ENCODE measurements at places on chromosomes 1 and 21.
A peak's percentile ranks its signal among the peaks of the same experiment; 100 is the strongest.

DNA sequence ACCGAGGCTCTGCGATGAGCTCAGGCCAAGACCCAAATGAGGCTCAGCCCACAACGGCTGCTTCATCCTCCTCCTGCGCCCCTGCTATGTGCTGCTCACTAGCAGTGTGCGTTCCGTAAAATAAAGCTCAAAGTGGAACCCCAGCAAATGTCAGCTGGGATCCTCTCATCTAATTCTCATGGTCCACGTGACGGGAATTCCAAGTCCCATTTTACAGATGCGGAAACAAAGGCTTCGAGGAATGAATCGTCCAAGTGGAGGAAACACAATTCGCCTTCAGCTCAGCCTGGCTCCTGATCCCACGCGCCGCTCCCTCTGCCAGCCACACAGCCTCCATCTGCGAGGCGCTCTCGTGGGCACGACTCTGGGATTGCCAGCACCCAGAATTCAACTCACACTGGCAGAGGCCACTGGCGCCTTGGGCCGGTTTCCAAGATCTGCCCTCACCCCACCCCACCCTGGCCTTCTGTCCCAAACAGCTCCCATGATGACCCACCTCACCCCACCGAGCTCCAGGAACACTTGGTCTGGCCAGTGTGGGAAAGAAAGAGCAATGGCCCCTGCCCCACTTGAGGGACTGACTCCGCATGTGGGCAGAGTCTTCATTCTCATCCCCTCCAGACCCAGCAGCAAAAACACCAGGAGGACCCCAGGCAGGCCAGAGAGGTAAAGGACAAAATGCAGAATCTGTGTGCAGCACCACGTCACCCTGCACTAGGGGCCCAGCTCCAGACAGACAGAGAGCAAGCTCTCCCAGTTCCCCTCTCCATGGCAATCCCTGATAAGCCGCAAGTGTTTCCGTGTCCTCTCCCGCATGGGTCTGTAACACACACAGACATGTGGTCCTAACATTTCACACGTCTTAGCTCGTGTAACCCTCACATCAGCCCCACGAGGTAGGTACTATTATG is 10.5 kb downstream of the CASZ1 start:
- no peak for DNase-seq

GRCh38 chr1:4306559-4307467 is 347.6 kb upstream of the AJAP1 start:
- DNase-seq: no peak

DNA sequence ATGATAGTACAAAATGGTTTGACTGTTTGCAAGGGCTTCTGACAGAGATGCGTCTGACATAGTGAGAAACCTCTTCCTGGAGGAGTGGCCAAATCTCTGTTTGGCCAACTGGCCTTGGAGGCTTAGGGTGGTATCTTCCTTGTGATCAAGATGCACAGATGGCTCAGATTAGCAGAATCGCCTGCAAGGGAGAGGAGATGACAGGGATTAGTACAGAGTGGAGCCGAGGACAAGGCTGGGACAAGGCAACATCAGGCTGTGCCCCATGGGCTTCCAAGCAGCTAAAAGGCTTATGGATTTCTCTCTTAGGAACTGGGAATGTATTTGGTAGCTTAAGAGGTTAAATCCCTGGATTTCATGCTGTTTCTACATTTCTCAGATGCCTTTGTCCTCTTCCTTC is 379.1 kb downstream of the SIPA1L2 start:
- DNase-seq: no peak

- DNase-seq: no peak
These were observed 98.7 kb upstream of the VAV3 start for GRCh38 chr1:108063703-108064102.

DNA sequence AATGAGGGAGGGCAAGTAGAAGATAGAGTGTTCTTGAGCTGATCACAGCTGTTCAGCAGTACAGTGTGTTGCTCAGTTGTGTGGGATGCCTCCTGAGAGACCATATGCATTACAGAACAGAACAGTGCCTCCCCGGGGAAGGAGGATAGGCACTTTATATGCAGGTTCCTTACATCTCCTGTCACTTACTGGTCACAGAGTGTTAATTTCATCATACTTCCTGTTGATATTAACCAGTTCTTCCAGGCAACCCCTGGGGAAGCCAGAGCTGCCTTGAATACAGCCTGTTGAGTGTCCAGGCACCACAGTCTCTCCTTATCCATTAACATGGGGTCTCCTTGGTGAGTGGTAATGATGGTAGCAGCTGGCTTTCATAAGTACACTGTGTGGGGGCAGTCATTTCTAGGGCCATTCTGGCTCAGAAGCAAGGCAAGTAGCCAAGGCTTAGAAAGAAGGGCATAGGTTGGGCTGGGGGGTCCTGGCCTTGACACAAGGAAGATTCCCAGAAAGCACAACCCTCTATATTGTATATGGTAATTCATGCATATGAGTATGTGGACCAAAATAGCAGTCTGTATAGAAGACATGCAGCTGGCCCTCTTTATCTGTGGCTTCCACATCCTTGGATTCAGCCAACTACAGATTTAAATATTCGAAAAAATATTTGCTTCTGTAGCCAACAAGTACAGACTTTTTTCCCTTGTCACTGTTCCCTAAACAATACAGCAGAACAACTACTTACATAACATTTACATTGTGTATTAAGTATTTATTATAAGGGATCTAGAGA is 142.4 kb downstream of the ZP4 start:
- no peak for DNase-seq

- DNase-seq: no peak
These were observed 138.4 kb downstream of the GLIS1 start for GRCh38 chr1:53600561-53600960.

DNA sequence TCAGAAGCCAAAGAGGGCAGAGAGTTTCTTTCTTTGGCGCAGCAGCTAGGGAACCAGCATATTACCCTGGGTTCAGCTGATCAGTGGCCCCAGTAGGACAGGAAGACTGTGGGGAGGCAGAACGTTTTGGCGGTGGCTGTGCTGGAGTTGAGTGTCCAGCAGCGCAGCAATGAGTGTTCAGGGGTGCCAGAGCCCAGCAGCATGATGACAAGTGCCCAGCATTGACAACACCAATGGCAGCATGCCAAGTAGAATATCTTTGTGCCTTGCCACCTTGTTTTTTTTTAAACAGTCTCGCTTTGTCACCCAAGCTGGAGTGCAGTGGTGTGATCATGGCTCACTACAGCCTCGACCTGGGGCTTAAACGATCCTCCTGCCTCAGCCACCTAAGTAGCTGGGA is 106.7 kb upstream of the CDC42BPA start:
- DNase-seq: no peak

- no peak for DNase-seq
These were observed 22.1 kb downstream of the CDA start for GRCh38 chr1:20610970-20611369.

- no peak for DNase-seq
These were observed 39.0 kb downstream of the VANGL1 start for GRCh38 chr1:115680730-115681111.

- DNase-seq: no peak
These were observed 345.2 kb downstream of the USP25 start for GRCh38 chr21:16074950-16075489.

- DNase-seq: no peak
These were observed 308.8 kb downstream of the COL11A1 start for GRCh38 chr1:102799496-102799895.

- DNase-seq: no peak
These were observed 9.0 kb upstream of the RBM8A start for GRCh38 chr1:145936247-145936646.

GRCh38 chr21:46055863-46056281 is 42.0 kb upstream of the COL6A2 start:
- no peak for DNase-seq

GRCh38 chr1:66552829-66553228 is 18.9 kb downstream of the SGIP1 start:
- no peak for DNase-seq

DNA sequence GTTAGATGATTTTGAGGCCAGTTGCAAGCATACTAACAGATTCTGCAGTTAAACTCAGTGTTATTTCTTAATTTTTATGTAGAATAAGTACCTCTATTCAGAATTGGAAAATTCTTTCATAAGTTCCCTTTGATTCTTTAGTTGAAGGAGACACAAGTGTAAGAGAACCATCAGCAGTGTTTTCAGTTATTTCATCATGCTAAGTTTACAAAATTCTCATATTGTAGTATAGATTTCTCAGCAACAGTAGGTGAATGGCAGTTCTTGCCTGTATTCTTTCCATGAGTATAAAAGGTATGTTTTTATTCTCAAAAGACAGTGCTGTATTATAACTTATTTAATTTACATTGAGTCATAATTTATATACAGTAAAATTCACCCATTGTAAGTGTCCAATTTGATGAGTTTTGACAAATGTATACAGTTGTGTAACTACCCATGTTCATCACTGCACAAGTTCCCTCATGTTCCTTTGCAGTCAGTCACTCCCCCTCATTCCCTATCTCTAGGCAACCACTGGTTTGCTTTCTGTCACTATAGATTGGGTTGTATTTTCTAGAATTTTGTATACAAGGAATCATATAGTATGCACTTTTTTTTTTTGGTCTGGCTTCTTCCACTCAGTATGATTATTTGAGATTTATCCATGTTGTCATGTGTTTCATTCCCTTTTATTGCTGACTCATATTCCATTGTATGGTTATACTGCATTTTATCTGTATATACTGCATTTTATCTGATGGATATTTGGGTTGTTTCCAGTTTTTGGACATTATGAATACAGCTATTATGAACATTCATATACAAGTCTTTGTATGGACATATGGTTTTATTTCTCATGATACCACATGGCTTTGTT is 3.9 kb downstream of the RPS6KC1 start:
- no peak for DNase-seq

DNA sequence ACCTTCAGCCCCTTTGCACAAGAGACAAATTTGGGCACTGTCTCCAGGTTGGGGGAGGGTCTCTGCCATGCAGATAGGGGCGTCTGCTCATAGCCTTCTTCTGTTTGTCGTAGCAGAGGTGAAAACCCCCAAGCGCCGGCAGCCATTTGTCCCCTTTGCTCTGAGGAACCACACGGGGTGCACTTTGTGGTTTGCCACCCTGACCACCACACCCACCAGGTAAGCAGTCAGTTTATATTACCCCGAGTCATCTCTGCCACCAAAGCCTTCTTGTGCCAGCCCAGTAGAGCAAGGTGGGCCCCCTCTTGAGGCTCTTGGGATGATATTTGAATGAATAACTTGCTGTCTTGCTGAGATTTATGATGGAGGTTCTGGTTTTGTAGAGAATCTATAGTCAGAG is 111.8 kb downstream of the VPS13D start:
- no peak for DNase-seq

GRCh38 chr1:1922956-1923833 is 4.1 kb upstream of the TMEM52 start:
- no peak for DNase-seq

- DNase-seq: no peak
These were observed at the start of gene KRTAP21-3 for GRCh38 chr21:30718239-30718909. KRTAP21-3 (minus strand) TSS chr21:30718777; CDS start chr21:30718759, 18 bp downstream.

GRCh38 chr1:212255705-212256307 is 29.4 kb upstream of the PPP2R5A start:
- DNase-seq: no peak

DNA sequence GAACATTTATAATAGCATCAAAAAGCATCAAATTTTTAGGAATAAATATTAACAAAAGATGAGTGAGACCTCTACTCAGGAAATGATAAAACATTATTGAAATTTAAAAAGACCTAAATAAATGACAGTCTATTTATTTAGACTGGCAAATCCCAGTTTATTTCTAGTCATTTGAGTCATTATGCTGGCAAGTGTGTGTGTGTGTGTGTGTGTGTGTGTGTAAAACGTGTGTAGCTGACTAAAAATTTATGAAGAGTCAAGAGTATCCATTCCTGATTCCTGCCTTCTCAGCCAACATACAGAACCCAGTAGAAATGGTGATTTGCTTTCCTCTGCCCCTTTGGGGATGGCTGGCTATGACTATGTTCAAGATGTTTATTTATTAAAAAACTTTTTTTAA is 46.2 kb downstream of the OSBPL9 start:
- no peak for DNase-seq

DNA sequence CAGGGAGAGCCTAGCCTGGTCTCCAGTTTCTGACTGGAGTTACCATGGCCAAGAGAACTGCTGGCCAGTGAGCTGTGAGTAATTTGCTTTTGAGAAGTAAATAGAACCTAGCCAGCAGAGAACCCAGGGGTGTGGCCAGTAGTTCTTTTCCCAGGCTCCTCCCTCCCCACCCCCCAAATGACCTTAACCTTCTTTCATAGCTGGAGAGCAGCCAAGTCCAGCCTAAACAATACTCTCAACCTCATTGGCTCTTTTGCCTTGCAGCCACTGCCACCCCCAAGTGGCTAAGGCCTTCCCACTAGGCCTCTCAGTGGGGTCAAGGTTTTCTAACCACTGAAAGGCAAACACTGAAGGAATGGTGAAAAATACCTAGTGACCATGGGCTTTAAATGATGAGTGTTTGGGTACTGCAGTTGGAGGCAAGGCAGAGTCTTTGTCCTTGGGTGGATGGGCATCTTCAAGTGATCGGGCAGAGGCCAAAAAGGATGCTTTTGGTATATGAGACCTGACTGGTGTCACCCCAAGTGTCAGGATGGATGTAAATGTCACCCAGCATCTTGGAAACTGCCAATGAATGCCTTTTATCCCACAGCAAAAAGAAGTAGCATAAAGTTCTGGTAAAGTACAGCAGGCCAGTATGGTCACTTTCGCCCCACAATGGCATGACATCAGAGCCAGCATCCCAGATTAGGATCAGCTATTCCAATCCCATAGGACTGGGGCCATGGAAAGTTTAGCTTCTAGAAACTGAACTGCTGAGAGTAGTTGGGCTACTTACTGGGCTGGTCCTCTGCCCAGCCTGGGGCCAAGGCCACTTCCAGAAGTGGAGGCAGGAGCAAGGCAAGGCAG is 3.5 kb upstream of the PIGV start:
- DNase-seq: peak; percentile 63

DNA sequence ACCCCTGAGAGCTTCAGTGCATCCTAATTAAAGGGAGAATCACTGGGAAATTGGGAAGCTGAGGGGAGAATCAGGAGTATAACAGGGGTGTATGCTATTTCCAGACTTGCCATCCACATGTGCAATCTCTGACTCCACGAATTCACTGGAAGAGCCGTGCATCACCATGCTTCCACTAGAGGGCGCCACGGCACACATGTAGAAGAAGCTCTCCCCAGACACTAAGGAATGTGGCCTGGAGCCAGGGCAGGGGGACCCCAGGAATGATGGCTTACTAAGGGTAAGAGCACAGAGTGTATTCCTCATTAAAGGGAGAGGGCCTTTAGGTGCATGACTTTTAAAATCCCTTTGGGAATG is 81.5 kb downstream of the ABCA4 start:
- DNase-seq: peak; percentile 4

GRCh38 chr1:24018611-24019580 is 38.8 kb upstream of the SRSF10 start:
- peak; percentile 56 for DNase-seq

DNA sequence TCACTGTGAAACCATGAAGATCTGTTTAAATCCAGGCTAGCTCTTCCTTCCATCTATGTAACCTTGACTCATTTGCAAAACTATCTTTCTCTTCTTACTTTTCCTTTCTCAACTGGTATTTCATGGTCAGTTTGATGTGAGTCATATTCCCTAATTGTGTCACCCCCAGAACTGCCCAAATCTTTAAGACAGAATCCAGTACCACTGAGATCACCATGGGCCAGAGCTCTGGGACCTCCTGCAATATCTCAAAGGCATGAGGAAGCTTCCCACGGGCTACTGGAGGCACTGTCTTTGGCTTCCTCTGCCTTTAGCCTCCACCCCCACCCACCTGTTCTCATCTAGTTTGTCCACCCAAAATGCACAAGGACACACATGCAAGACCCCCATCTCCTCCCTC is 274.4 kb upstream of the FMN2 start:
- no peak for DNase-seq

- no peak for DNase-seq
These were observed 17.4 kb upstream of the GPR137B start for GRCh38 chr1:236124965-236125364.

All from C1 segment of cervical spinal cord (tissue), 14 donors.